Spleen (tissue), 13 donors: ENCODE measurements at places on chromosomes 12 and 14. TPM values are rescaled to one million over a fixed set of nuclear protein-coding genes. Genes with fewer than 3 reads are reported as not detected.
A peak's percentile ranks its signal among the peaks of the same experiment; 100 is the strongest.

DNA sequence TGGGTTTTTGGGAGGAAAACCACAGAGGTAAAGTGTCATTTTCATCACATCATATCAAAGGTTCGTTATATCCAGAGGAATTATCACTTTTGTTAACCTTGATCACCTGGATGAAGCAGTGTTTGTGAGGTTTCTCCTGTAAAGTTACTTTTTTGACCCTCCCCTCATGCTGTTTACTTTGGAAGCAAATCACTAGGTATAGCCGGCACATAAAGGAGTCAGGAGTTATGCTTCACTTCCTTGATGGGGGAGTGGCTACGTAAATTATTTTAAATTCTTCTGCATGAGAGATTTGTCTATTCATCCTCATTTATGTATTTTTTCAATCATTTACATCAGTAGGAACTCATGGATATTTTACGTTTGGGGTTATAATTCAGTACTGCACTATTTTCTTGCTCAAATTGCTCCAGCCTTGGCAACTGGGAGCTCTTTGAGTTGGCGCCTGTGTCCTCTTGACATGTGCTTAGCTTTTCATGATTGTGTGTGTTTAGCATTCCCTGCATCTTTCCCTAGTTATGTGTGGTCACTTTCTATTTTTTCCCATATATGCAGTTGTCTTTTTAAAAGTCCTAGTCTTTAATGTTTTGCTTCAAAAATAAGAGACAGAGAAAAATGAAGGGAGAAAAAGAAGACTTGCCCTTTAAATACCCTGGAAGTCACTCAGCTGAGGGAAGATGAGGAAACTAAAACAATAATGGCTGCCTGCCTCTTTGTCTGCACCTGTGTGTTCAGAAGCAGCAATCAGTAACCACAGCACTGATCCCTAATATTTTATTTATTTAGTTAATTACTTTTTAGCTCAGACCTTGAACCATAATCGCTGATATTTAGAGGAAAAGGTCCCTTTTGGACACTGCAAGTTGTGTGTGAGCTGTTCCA, 62.1 kb downstream of the ZNF641 start:
- no peak for DNase-seq
- H3K4me3 ChIP-seq, result no peak overlapping the region
- no peak overlapping the region for H3K27ac ChIP-seq
- no peaks in the 10 kb centered on the region for H3K36me3 ChIP-seq
- H3K4me1 ChIP-seq, result no peaks in the 10 kb centered on the region
- no peaks in the 10 kb centered on the region for H3K27me3 ChIP-seq

- H3K4me3 ChIP-seq, result no peak overlapping the region
- no peak overlapping the region for H3K27ac ChIP-seq
- no peaks in the 10 kb centered on the region for H3K36me3 ChIP-seq
- no peak for DNase-seq
- no peaks in the 10 kb centered on the region for H3K27me3 ChIP-seq
Observed at GRCh38 chr14:68810173-68811153, 17.6 kb upstream of the ZFP36L1 start.

DNA sequence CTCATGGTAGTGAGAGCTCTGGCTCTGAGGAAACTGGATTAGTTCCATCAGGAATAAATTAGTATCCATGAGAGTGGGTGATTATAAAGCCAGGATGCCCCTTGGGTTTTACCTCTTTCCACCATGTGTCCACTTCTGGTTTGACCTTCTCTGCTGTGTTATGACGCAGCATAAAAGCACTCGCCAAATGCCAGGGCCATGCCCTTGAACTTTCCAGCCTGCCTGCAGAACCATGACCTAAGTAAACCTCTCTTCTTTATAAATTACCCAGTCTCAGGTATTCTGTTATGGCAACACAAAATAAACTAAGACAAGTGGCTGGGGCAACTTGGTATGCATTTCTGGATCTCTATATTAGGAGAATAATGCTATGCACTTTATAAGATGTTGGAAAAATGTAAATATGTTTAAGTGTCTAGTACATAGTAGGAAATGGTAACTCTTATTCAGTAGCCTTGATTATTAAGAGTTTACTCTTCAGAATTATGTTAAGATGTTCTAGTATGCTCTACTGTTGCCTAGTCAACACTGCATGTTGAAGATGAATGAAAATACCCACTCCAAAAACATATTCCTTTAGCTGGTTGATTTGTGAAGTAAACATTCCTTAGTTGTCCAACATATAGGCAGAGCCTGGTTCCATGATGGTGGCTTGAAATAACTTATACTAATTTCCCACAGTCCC, 455.6 kb upstream of the TMPO start:
- H3K4me3 ChIP-seq, result no peak overlapping the region
- no peaks in the 10 kb centered on the region for H3K36me3 ChIP-seq
- H3K4me1 ChIP-seq, result no peaks in the 10 kb centered on the region
- DNase-seq, result no peak
- H3K27ac ChIP-seq, result no peak overlapping the region
- no peaks in the 10 kb centered on the region for H3K27me3 ChIP-seq

DNA sequence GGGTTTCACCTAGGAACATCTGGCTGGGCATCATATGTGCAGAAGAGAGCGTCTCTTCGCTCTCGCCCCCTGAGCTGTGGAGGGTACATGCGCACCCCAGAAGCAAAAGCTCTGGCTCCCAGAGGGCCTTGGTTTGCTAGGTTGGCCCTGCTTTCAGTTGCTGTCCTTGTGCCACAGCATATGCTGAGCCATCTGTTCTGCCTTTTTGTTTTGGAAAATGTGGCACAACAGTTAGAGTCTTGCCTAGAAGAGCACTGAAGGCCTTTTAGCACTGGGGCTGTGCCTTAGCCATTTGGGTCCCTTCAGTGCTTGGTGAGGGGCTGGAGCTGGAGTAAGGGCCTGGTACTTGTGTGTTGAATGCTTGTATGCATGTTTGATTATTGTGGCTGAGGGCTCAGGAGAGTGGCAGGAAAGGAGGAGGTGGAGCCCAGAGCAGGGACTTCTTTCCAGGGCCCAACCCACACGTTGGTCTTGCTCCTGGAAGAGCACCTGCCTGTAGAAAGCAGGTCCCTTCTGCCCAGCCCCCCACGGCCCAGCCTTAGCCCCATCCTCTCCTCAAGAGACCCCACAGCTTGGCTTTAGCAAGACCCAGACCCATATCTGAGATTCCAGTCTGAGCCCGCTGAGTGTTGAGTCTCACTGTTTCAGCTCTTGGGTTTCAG, 113.7 kb downstream of the SLC25A47 start:
- peaks cover 16% of the 10 kb centered on the region for H3K4me1 ChIP-seq
- DNase-seq, result no peak
- H3K36me3 ChIP-seq, result no peaks in the 10 kb centered on the region
- no peak overlapping the region for H3K4me3 ChIP-seq

DNA sequence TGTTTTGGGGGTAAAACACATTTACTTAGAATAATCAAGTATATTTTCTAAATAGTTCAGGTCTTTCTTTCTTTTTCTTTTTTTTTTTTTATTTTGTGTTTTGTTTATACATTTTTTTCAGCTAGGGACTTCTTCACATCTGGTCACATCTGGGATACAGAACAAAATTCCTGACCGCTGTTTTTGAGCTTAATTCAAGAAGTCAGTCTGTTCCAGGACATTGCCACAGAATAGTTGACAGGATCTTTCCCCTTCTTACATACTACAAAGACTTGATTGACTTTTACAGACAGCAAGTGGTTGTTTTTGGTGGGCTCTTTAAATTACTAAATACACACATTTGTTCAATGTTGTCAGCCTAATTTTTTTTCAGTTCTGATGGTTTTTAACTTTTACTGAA, 41.8 kb upstream of the DCN start:
- no peaks in the 10 kb centered on the region for H3K36me3 ChIP-seq
- H3K27me3 ChIP-seq, result no peaks in the 10 kb centered on the region
- H3K4me1 ChIP-seq, result no peaks in the 10 kb centered on the region
- no peak overlapping the region for H3K4me3 ChIP-seq
- H3K27ac ChIP-seq, result no peak overlapping the region

GRCh38 chr14:30005114-30005808, 77.6 kb upstream of the PRKD1 start:
- no peaks in the 10 kb centered on the region for H3K36me3 ChIP-seq
- no peaks in the 10 kb centered on the region for H3K27me3 ChIP-seq
- no peaks in the 10 kb centered on the region for H3K4me1 ChIP-seq
- no peak overlapping the region for H3K4me3 ChIP-seq
- no peak for DNase-seq

GRCh38 chr12:45170456-45171042, 45.3 kb upstream of the ANO6 start:
- H3K4me1 ChIP-seq, result no peaks in the 10 kb centered on the region
- H3K27ac ChIP-seq, result no peak overlapping the region
- H3K4me3 ChIP-seq, result no peak overlapping the region
- no peaks in the 10 kb centered on the region for H3K36me3 ChIP-seq
- DNase-seq, result peak; percentile 87

DNA sequence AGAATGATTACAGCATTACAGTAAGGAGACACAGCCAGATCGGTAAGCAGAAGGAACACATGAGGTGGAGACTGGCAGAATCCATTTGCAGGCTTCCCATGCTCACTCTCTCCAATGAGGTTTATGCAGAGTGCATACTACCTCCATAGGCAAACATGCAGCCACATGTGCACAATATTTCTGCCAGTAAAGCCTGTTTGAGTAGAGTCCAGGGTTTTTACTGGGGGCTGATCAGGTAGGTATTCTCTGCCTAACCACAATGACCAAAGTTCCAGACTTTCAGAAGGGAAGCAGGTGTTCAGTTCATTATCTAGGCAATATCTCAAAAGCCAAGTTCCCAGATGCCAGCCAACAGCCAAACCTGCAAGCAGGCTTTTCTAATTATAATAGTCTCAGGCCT, 31.1 kb downstream of the INTS13 start:
- H3K27me3 ChIP-seq, result no peaks in the 10 kb centered on the region
- H3K36me3 ChIP-seq, result peaks cover 23% of the 10 kb centered on the region
- DNase-seq, result no peak
- no peak overlapping the region for H3K27ac ChIP-seq
- no peaks in the 10 kb centered on the region for H3K4me1 ChIP-seq
- H3K4me3 ChIP-seq, result no peak overlapping the region

GRCh38 chr12:99732131-99732530, 84.6 kb downstream of the GARIN6 start:
- no peaks in the 10 kb centered on the region for H3K4me1 ChIP-seq
- DNase-seq, result no peak
- no peak overlapping the region for H3K4me3 ChIP-seq
- no peaks in the 10 kb centered on the region for H3K36me3 ChIP-seq

- no peak for DNase-seq
- H3K36me3 ChIP-seq, result peaks cover 21% of the 10 kb centered on the region
- H3K27ac ChIP-seq, result no peak overlapping the region
- H3K27me3 ChIP-seq, result no peaks in the 10 kb centered on the region
- H3K4me1 ChIP-seq, result no peaks in the 10 kb centered on the region
- H3K4me3 ChIP-seq, result no peak overlapping the region
Observed at GRCh38 chr12:108679106-108679681, 45.5 kb upstream of the SELPLG start.

DNA sequence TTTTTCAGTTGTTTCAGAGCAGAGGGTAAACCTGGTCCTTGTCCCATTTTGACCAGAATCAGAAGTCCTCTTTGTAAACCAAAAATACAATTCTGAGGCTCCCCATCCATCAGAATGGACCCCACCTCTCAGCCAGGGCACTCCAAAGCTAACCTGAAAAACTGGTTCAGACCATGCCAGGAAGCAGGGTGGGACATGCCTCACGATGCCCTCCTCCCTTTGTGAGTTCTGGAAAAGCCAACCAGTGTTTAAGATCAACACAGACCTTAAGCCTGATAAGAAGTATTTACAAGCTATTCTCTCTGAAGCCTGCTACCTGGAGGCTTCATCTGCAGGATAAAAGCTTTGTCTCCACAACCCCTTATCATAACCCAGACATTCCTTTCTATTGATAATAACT, 35.4 kb downstream of the TNFAIP2 start:
- no peaks in the 10 kb centered on the region for H3K27me3 ChIP-seq
- H3K36me3 ChIP-seq, result no peaks in the 10 kb centered on the region
- H3K4me3 ChIP-seq, result no peak overlapping the region
- peaks cover 20% of the 10 kb centered on the region for H3K4me1 ChIP-seq

DNA sequence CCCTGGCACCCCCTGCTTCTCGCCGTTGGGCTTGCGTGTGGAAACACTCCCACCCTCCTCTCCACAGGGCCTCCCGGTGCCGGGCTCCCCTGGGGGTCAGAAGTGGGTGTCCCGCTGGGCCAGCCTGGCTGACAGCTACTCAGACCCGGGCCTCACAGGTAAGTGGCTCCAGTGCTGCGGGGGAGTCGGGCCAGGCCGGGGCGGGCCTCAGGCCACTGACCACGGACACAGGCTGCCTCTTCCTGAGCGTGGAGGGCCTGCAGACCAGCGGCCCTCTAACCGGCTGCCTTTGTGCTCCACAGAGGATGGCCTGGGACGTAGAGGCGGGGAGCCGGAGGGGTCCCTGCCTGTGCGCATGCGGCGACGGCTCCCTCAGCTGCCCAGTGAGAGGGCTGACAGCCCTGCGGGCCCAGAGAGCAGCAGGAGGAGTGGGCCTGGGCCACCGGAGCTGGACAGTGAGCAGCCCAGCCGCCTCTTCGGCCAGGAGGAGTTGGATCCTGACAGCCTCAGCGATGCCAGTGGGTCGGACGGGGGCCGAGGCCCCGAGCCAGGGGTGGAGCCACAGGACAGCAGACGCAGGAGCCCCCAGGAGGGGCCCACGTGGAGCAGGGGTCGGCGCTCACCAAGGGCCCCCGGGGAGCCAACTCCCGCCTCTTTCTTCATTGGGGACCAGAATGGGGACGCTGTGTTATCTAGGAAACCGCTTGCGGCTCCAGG, 21.1 kb downstream of the CEP170B start:
- no peak overlapping the region for H3K4me3 ChIP-seq
- no peaks in the 10 kb centered on the region for H3K4me1 ChIP-seq
- H3K27ac ChIP-seq, result no peak overlapping the region
- H3K27me3 ChIP-seq, result no peaks in the 10 kb centered on the region
- peak; percentile 72 for DNase-seq
- no peaks in the 10 kb centered on the region for H3K36me3 ChIP-seq

GRCh38 chr12:77522247-77522646, 308.4 kb upstream of the NAV3 start:
- no peaks in the 10 kb centered on the region for H3K36me3 ChIP-seq
- H3K27me3 ChIP-seq, result no peaks in the 10 kb centered on the region
- H3K4me1 ChIP-seq, result no peaks in the 10 kb centered on the region

GRCh38 chr14:99534863-99535262, 53.7 kb downstream of the CCNK start:
- no peak overlapping the region for H3K4me3 ChIP-seq

GRCh38 chr12:133227281-133227852, 8.3 kb downstream of the ANHX start:
- no peak for DNase-seq
- no peak overlapping the region for H3K27ac ChIP-seq
- H3K36me3 ChIP-seq, result no peaks in the 10 kb centered on the region
- H3K4me1 ChIP-seq, result no peaks in the 10 kb centered on the region

- H3K4me3 ChIP-seq, result no peak overlapping the region
- no peak overlapping the region for H3K27ac ChIP-seq
- no peak for DNase-seq
Observed at GRCh38 chr12:132428936-132429601, 60.9 kb upstream of the FBRSL1 start.

GRCh38 chr12:70070494-70071007, 172.7 kb upstream of the CNOT2 start:
- no peak overlapping the region for H3K4me3 ChIP-seq
- no peaks in the 10 kb centered on the region for H3K36me3 ChIP-seq
- no peak overlapping the region for H3K27ac ChIP-seq
- DNase-seq, result no peak
- H3K4me1 ChIP-seq, result no peaks in the 10 kb centered on the region

TCHP gene
- 7.6 TPM for polyA plus RNA-seq

ASCL1 gene
- polyA plus RNA-seq, result 0.02 TPM

OR4M1 gene
- polyA plus RNA-seq, result not detected

GPR68 gene
- 0.50 TPM for polyA plus RNA-seq

SLC25A47 gene
- polyA plus RNA-seq, result 0.03 TPM

CLIP1 gene
- polyA plus RNA-seq, result 9.7 TPM

TEX52 gene
- polyA plus RNA-seq, result not detected

METTL3 gene
- 47.7 TPM for polyA plus RNA-seq

SIX6 gene
- polyA plus RNA-seq, result not detected

DIO3 gene
- 0.42 TPM for polyA plus RNA-seq

ST8SIA1 gene
- 4.1 TPM for polyA plus RNA-seq

ZDHHC22 gene
- polyA plus RNA-seq, result 0.02 TPM

ETFBKMT gene
- polyA plus RNA-seq, result 2.3 TPM
